ENCODE measurements at places on chromosomes 12 and 14.
A peak's percentile ranks its signal among the peaks of the same experiment; 100 is the strongest.

- no peak for DNase-seq
Measured at GRCh38 chr12:113804961-113805600, 161.0 kb downstream of the RBM19 start.

DNA sequence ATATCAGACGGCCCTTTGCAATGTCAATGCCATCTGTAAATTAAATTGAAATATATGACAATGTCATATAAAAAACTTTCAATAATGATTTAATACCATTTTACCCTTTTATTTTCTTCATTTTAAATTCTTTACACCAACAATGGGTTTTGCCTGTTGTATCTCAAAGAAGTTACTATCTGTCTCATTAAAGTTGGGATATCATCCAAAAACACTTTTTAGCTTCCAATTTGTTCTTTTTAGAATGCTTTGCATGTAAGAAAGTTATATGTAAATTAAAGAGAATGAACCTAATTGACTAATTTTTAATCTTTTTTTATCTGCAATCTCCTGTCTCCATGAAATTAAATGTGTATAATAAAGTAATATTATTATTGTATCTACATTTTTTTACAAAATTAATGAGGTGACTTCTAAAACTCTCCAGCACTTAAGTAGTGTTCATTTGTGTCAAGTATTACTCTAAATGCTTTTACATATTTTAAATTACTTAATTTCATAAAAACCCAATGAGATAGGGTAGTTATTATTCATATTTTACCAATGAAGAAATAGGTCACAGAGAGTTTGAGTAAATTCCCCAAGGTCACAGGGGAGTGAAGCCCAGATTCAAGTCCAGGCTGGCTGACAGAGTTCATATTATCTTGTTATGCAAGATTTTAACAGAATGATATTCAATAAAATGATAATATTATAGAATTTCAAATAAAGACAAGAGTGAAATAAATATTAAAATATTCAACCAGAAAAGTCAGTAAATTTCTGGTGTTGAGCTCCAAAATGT lies 673.0 kb upstream of the FLRT2 start:
- DNase-seq = no peak

DNA sequence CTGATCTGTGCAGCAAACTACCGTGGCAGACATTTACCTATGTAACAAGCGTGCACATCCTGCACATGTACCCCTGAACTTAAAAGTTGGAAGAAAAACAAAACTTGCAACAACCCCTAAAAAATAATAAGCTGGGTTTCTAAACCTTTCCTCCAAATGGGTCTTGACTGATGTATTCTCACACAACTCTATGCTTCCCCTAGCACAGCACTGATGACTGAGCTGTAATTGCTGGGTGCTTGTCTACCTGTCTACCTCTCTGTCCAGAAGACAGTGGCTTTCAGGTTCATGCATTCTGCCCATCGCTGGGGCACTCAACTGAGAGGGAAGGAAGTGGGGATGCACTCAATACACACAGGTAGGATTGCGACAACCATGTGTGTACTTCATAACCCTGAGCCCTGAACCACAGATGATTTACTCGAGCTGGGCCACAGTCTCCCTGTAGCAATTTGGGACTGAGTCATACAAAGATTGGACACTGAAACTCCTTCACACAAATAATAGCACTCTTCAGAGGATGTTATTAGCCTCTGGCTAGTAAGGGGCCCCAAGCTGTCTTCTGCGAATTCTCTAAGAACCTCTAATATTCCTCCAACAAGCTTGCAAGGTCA lies 44.8 kb upstream of the TMPO start:
- DNase-seq = no peak

DNA sequence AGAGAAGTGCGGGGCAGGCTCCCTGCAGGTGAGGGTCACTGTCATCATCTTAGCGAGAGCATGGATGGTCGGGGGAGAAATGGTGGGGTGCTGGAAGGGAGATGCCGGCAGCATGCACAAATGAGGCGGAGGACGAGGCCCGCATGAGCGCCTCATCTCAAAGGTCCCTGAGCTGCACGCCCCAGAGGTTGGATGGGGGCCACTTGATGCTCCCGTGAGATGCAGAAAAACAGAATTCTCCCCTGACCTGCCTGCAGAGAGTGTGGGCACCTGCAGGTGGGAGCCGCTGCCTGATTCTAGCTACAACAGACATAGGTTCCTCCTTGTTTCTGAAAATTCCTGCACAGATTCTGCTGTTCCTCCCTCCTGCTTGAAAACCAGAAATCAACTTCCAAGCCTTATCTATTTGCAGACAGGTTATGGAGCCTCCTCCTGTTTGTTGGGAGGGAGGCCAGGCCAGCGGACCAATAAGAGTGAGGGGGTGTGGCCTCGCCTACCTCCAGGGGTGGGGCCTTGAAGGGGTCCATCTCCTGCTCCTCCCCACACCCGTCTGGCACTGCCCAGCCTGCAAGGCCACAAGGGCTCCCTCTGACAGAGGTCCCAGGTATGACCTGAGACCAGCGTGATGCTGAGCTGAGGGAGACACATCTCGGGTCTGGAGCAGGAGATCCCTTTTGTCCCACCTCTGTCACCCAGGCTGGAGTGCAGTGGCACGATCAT lies 67.2 kb downstream of the KDM2B start:
- DNase-seq = no peak

DNA sequence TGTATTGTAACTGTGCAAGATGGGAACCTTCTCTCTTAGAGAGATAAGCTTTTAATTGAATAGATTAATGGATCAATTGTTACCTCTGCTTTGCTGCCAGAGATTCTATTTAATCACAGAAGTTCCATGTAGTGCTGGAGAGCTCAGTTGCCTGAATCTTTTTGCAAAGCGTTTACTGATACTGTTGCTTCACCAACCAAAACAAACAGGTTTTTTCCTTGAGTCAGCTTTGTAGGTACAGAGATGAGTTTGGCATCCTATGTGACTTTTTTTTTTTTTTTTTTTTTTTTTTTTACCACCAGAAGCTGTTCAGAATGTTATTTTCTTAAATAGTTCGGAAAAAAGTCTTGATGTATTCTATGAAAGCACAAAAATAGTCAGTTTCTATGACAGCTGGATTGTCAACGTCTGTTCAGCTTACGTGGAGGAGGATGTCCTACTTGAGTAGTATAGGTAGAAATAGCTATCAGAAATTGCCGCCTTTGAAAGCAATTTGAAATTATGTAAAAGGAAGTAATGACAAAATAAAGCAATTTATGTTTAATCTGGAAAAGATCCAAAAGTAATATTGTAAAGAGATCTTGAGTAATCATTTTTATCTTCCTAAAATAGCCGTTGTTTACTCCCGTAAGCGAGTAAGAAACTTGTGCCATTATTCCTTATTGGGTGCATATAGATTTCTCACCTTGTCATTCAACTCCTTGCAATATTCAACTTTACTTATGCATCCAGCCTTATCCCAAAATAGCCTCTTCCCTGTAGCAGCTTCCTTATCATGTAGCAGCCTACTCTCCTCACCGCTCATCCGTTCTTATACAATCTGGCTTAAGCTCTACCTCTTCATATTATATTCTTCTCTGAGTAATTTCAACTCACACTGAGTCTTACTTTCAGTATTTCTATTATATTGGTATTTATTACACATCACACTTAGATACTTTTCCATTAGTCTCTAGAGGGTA lies 5.2 kb downstream of the LRRK2 start:
- no peak for DNase-seq

- DNase-seq = no peak
Measured at GRCh38 chr12:124057691-124058090, 84.7 kb downstream of the ZNF664 start.

DNA sequence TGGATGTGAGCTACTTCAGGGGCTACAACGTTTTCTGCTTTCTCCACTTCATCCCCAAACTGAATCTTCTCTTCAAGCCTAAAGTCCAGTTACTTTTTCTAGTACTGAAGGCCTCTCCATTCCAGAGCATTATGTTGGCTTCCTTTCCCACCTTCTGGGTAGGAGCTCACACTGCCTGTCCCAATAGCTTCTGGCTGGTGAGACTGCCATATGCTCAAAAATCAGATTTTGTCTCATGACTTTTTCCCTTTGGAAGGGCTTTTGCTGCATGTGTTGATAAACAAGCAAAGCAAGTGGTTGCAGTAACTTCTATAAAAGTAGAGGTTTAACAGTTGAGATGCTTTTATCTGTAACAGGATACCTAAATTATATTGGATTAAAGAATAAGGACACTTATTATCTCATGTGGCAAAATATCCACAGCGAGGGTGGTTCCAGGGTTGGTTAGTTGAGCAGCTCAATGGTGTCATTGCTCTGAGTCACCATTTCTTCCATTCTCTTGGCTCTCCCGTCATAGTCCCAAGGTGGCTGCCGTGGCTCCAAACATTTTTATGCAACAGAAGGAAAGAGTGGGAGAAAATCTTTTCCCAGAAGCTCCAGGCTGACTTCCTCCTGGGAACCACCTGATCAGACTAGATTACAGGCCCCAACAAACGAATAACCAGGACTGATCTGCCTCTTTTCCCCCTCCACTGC lies 15.1 kb upstream of the PPFIBP1 start:
- no peak for DNase-seq

DNA sequence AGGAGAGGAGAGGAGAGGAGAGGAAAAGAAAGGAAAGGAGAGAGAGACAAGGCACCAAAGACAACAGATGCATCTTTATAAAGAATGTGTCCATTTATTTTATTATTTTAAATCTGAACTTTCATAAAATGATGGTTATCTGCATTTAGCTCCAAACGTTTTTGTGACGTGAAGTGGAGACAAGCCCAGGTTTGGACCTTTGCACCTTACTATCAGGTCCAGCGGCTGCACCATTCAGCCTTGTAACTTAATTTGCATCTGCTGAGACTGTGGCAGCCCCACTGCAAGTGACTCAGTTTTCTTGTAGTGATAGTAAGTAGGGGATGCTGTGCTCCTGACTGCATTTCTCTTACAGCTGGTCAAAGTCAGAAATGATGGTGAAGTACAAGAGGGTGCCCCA lies 130.7 kb downstream of the NTF3 start:
- no peak for DNase-seq

DNA sequence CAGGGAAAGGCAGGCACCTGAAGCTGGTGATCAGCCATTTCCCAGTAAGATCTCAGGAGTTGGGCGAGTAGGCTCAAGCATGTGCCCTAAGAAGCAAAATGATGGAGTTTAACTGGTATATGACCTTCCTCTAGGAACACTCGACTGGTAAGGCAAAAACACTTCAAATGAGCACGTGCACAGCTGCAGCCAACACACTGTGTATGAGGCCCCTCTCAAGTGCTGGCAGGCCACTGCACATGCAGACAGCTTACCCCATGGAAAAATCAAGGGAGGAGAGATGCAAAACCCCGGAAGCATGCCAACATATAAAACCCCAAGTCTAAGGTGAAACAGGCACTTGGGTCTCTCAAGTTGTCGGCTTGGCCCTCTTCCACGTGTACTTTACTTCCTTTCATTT lies 39.2 kb downstream of the TTLL5 start:
- DNase-seq = no peak

GRCh38 chr12:6065131-6065862 lies 59.2 kb downstream of the VWF start:
- no peak for DNase-seq

DNA sequence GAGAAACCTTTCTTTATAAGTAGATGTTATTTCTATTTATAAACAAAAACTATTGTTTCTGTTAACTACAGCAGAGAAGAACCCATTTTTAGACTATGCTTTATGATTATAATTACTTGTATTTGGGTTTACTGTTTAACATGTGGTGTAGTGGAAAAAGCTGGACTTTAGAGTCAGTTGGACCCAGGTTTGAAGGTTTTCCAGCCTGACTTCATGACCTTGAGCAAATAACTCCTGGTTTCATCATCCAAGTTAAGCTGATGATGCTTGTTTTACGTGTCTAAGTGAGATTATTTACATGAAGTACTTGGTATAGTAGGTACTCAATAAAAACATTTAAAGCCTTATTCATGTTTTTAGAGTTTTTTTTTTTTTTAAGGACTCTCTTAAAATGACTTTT lies 221.8 kb upstream of the ARHGAP5 start:
- DNase-seq = no peak

GRCh38 chr14:22549981-22550673 lies 38.9 kb downstream of the DAD1 start:
- DNase-seq = peak; percentile 78

GRCh38 chr12:53501615-53502181 lies 615 bp downstream of the TARBP2 start:
- no peak for DNase-seq

DNA sequence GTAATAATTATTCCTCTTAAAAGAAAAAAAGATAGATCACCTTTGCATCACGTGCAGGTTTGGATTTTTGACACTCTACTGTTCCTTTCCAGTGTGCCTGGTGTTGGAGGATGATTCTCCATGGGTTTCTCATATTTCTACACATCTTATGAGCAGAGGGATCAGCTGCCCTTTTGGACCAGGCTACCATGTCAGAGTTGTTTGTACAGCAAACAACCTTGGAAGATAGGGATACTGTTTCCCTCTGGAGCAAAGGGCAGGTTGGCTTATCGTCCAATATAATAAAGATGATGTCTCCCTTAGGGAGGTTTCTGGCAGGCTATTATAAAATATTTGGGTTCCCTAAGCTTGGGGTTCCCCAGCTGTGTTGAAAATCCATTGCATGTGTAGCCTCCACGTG lies 42.1 kb downstream of the DAO start:
- no peak for DNase-seq

- no peak for DNase-seq
Measured at GRCh38 chr12:130366159-130366558, 28.5 kb downstream of the PIWIL1 start.

GRCh38 chr14:73249564-73250316 lies 12.4 kb downstream of the PAPLN start:
- no peak for DNase-seq

DNA sequence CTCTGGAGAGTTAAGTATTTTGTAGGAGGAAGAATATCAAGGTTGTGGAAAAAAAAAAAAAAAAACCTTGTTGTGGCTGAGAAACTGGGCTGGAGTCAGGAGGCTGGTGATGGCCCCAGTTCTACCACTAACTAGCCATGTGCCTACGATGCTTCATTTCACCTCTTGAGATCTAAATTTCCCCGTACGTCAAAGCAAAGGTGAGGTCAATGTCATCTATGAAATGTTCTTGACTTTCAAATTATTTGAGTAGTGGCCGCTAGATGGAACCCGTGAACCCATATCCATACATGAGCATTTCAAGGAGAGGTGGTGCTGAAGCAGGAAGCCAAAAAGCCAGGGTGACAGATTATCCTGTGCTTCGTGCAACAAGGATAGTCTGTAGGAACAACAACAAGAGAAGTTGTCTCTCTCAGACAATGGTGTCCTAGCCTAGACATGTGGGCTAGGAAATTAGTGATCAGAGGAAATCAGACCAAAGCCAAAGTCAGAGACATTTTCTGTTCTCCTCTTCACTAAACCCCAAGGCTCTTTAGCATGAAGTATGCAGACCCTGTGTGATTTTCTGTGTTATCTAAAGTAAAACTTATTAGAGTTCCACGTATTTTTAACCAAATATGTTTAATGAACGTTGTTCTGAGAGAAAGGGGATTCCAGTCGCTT lies 95.5 kb upstream of the ETV6 start:
- peak; percentile 79 for DNase-seq

GRCh38 chr12:52692254-52692653 lies 11.1 kb downstream of the KRT77 start:
- DNase-seq = no peak

GRCh38 chr12:131833896-131834641 lies 5.9 kb downstream of the MMP17 start:
- no peak for DNase-seq
